ENCODE measurements at places on chromosomes 4 and X.

GRCh38 chrX:21932292-21933002, 8.1 kb upstream of the SMS start:
- DNase-seq = no peak

DNA sequence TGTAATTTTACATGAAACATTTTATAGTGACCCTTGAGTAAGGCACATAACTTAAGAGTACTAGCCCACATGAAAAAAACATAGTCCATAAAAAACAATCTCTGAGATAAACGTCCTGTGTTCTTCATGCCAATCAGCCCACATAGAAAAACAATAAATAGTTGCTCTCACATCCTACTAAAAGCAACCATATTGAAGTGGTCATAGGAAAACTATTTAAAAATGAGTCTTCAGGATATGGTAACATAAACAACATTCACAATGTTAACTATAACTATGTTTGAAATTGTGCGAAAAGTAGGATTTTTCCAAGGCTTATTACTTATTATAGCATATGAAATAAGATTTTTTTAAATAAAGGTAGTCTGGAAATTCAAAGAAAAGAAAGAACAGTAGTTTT, 77.1 kb upstream of the EPHA5 start:
- no peak for DNase-seq

- DNase-seq = no peak
Measured at GRCh38 chrX:125532411-125533089, 212.9 kb downstream of the TEX13C start.

DNA sequence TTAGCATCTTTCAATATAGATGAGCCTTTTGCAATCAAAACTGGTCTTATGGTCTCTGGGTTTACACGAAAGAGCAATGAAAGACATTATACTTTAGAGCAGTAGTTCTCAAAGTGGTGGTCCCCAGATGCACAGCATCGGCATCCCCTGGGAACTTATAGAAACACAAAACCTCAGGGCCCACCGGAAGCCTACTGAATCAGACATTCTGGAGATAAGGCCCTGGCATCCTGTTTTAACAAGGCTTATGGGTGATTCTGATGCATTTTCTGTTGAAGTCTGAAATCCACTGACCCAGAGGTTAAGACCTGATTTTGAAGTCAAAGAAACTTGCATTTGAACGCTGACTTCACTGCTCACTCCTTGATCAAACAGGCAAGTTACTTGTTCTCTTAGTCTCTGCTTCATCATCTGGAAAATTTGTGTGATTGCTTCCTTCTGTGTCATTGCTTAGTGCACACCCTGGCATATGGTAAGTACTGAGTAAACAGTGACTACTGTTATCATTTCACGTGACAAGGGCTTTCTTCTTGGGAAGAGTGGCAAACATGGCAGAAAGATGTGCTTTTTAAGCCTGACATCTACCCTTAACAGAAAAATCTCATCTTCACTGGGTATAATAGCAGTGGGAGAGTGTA, 14.5 kb downstream of the CHRNA9 start:
- no peak for DNase-seq

- no peak for DNase-seq
Measured at GRCh38 chr4:171602638-171603355, 210.4 kb upstream of the GALNTL6 start.

DNA sequence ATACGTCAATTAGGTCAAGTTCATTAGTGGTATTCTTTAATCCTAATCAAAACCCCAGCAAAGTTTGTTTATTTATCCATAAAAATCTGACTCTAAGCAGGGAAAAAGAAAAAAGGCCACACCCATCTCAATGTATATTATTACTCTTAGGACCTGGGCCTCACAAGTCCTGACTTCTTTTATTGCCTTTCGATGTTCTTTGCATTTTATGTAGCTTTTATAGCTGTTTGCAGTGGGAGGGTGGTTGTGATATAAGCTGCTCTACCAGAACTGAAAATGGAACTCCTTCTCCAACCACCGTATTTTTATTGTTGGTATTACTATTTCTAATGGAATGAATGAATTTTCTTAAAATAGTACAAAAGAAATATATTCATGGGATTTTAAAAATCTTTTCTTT, 163.3 kb upstream of the FAM47C start:
- no peak for DNase-seq

GRCh38 chr4:136002316-136002715, 1530.0 kb downstream of the PCDH18 start:
- no peak for DNase-seq

GRCh38 chr4:158946825-158947224, 156.1 kb upstream of the RAPGEF2 start:
- no peak for DNase-seq

Measured in glutamatergic neuron (in vitro differentiated cells).